ENCODE measurements at places on chromosomes 7 and 10.

DNA sequence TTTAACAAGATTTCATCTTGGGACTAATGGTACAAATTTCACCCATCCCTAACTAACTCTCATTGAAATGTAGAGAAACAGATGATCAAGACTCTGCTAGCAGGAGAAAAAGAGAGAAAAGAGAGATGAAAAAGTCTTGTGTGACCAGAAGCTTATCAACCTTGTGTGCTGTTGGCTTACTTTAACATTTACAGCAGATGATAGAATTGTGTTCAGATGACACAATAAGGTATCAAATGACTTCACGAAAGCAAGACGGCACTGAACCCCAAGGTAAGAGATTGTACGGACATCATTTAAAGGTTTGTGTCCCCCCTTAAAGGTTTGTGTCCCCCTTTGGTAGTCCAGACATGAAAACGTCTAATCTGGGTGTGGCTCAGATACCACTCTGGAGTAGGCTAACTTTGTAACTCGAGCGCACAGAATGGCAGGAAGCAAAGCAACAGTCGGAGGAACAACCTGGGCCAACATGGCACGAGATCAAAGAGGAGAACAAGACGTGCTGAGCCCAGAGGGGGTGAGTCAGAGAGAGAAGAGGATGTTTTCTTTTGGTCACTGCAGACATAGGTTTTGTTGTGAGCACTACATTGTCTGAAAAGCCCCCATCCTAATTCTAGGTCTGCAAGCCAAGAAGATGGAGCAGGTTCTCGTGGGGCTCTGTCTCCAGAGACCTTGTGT, 10.4 kb upstream of the LMBR1 start:
- no peak for DNase-seq

DNA sequence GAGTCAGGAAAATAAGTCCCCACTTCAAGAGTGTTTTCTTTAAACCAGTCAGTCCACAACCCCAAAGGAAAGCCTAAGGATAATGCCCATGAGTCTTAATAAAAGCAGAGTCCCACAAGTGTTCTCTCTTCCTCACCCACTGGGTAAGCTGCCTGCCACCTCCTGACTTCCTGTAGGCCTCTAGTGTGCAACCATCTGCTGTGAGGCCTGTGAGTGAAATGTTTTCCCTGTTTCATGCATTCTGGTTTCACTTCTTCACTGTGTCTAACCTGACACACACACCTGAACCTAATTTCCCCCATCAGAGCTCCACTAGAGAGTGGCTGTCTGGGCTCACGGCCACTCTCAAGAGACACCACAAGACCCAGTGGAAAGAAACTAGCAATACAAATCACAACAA, 38.9 kb upstream of the GDF10 start:
- no peak for DNase-seq

DNA sequence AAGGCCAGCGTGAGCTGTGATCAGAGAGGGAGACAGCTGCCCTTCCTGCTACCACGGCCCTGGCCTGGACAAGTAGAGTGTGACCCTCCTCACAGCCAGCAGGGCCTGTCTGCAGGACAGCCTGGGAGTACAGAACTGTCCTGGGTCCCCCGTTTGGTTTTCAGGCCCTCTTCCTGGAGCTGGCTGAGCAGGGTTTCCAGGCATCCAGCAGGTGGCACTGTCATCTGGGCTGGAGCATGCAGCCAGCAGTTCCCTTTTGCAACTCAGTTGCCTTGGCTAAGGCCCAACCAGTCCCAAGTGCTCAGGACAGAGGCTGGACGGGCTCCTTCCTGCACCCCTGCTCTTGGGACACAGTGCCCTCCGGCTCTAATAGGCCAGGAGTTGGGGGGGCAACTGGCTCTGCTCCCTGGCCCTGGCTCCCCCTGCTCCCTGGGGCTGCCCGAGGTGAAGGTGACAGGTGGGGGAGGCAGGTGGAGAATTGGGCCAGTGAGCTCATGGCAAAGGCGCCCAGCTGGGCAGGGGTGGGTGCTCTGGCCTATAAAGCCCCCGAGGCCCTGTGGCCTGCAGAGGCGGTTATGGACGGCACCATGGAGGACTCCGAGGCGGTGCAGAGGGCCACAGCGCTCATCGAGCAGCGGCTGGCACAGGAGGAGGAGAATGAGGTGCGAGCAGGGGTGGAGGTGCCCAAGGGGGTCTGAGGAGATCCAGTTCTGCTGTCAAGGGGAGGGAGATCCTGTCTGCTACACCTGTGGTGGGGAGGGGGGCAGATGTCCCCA, at the start of gene ANKRD2:
Gene ANKRD2, plus strand, starts transcription at position 566 of the 776 bp plus-strand sequence. Its CDS starts 10 bp downstream, at position 576.
- DNase-seq: peak; percentile 21

- no peak for DNase-seq
These were observed 220.2 kb downstream of the EMX2 start for GRCh38 chr10:117762819-117763172.

- no peak for DNase-seq
These were observed 109.0 kb downstream of the SVIL start for GRCh38 chr10:29525762-29526161.

Measured in stimulated activated CD8-positive, alpha-beta memory T cell treated with anti-CD3 and anti-CD28 coated beads, Interleukin-15, amount 100 ng/mL, for 24 hours (primary cell).